ENCODE measurements at places on chromosomes 1 and 21.

GRCh38 chr1:204651843-204652421, 33.6 kb downstream of the LRRN2 start:
- no peak for DNase-seq

DNA sequence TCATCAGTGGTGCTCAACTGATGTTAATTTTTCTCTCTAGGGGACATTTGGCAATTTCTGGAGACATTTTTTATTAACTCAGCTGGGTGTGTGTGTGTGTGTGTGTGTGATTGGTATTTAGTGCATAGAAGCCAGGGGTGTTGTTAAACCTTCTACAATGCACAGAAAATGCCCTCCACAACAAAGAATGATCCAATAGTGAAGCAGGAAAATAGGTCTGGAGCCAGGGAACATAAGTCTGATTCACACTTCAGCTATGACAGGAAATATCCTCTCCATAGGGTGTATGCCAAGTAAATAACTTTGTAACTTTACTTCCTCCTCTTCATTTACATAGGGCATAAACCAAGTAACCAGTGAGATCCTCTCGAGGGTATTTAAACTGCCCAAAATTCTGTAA, 25.1 kb upstream of the TMEM61 start:
- DNase-seq, result peak; percentile 91

DNA sequence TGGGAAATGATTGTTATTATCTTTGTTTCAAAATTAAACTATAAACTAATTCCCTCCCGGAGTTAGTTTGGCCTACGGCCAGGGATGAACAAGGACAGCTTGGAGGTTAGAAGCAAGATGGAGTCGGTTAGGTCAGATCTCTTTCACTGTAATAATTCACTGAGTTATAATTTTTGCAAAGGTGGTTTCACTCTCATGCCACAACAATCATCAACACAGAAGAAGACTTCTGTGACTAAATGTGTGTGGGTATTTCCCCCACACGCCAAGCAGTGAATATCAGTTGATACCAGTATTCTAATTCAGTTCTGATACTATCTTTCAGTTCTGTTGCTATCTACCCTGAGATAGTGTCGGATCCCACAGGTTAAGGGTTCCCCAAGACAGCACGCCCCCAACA, 215.1 kb downstream of the S1PR1 start:
- DNase-seq, result no peak

DNA sequence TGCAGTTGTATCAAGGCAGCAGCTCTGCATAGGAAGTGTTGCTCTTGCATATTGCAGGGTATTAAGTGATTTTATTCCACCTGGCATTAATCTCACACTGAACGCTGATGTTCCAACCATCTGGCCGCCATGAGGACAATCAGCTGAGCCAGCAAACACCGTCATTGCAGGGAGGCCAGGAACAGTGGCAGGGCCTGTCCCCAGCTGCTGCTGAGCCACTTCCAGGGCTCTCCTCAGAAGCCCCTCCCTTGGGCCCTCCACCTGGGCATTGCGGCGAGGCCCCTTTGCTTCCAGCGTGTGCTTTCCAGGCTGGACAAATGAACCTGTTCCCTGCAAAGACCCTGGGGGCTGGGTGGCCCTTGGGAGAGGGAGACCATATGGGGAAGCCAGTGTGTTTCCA, 171.6 kb upstream of the C1orf174 start:
- no peak for DNase-seq

GRCh38 chr1:174989536-174990220, 10.1 kb upstream of the CACYBP start:
- no peak for DNase-seq

GRCh38 chr1:210773450-210773849, 360.5 kb downstream of the KCNH1 start:
- no peak for DNase-seq

DNA sequence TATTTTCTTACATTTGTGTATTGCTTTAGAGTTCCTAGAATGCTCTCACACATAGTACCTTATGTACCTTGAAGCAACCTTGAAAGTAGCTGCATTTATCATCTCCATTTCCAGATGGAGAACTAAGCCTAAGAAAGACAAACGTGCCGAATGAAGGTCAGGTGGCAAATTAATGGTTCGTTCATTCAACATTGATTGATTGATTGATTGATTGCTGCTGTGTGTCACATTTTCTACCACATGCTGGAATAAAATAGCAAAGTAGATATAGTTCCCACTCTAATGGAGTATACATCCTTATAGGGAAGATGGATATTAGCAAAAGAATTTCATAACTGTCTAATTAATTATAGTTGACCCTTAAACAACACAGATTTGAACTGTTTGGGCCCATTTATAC, 172.2 kb downstream of the SDCCAG8 start:
- DNase-seq, result no peak

- DNase-seq, result no peak
These were observed 33.5 kb downstream of the CYYR1 start for GRCh38 chr21:26539566-26539965.

GRCh38 chr1:66033781-66034180, 241.1 kb downstream of the PDE4B start:
- DNase-seq, result no peak

GRCh38 chr1:151196292-151196800, 2.0 kb upstream of the PIP5K1A start:
- DNase-seq, result peak; percentile 90

- DNase-seq, result no peak
These were observed 296.1 kb upstream of the SGIP1 start for GRCh38 chr1:66237722-66238479.

GRCh38 chr21:45590726-45591618, 48.7 kb upstream of the SLC19A1 start:
- peak; percentile 11 for DNase-seq

GRCh38 chr1:11874624-11875023, 15.9 kb upstream of the NPPB start:
- no peak for DNase-seq

- peak; percentile 57 for DNase-seq
These were observed 81.9 kb upstream of the PRRC2C start for GRCh38 chr1:171403393-171403792.

DNA sequence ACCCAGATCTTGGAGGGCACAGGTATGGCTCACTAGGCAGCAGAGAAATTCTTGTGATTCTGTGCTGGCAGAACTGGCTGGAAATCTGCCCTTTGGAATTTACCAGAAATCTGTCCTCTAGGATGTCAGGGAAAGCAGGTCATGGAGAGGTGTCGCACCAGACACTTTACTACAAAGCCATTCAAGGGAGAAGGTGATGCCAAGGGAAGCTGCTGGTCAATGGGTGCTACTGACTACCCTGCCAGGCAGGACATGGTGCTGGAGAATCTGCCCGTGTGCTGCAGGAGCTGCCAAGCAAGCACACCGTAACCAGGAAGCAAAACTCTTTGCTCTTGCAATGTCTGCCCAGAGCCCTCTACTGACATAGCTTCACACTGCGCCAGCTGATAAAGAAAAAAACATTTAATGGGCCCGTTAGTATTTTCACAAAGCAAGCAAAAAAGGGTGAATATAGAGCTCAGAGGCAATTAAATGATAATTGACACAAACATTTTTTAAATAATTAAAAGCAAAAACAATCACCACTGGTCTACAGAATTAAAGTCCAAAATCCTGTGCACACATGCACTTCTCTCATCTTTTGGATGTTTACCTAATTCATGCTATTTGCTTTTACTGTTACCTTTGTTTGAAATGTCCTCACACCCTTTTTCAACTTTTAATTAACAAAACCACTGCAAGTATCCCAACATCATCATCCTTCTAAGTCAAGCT, 7.2 kb upstream of the FBXO28 start:
- DNase-seq, result peak; percentile 38

DNA sequence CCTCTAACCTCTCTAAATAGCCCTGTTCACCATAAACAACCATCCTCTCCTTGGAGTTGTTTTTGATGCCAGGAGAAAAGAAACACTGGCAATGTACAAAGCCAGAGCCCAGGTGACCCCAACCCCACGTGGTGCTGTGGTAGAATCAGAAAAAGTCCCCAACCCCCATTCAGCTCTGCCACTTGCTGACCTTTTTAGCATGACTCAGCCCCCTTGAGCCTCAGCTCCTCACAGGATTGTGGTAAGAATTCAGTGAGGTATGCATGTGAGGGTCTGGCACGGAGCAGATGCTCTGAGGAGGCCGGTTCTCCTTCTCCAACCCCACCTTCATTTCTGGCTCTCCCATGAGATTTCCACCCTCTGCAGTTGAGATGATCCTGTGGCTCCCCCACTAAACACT, 11.1 kb upstream of the CHI3L1 start:
- DNase-seq, result peak; percentile 77

- DNase-seq, result peak; percentile 91
These were observed 2.8 kb upstream of the FAM131C start for GRCh38 chr1:16076031-16076864.

DNA sequence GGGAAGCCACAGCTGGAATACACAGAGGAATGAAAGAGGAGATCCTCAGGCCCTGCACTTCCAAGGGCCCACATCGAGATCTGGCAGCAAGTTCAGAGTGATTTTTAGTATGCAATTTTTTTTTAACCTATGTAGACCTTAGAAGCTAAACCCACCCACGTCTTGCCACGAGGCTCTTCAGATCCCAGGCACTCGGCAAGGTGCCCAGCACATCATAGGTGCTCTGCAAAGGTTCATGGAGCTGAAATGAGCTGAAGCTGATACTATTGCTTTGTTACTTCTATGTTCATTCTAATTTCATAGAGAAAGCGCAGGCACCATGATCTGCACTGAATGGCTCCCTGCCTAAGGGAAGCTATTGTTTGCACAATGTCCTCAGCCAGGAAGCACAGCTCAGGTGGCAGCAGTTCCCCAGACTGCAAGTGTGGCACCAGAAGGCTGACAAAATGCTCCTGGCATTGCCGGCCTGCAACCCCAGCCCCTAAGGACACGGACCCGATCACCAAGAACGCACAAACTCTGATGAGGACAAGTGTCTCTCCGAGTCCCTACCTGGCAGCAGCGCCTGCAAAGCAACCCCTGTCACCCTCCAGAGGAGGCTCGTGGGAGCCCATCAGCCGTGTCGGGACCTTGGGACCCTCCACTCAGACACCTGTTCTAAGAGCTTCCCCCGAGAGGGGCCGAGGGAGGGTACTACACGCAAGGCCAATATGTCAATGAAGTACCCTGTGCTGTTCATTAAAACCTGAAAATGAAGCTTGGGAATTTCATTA, 264.2 kb downstream of the NPHP4 start:
- DNase-seq, result no peak

GRCh38 chr1:101898137-101898536, 98.6 kb downstream of the OLFM3 start:
- DNase-seq, result no peak

DNA sequence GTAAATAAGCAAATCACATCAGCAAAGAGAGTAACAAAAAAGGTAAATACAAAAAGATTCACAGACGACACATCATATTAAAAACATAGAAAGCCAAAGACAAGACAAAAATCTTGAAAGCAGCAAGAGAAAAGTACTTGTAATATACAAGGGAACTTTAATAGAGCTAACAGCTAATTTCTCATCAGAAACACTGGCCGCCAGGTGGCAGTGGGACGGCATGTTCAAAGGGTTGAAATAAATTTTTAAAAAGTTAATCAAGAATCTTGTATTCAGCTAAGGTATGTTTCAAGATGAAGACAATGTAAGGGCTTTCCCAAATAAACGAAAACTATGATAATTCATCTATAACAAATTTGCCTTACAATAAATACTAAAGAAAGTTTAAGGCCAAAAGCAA, 358.1 kb downstream of the LRRIQ3 start:
- DNase-seq, result no peak

GRCh38 chr1:115929881-115930280, 46.4 kb upstream of the SLC22A15 start:
- DNase-seq, result peak; percentile 90

GRCh38 chr1:188642704-188643103, 1814.0 kb downstream of the PLA2G4A start:
- no peak for DNase-seq

DNA sequence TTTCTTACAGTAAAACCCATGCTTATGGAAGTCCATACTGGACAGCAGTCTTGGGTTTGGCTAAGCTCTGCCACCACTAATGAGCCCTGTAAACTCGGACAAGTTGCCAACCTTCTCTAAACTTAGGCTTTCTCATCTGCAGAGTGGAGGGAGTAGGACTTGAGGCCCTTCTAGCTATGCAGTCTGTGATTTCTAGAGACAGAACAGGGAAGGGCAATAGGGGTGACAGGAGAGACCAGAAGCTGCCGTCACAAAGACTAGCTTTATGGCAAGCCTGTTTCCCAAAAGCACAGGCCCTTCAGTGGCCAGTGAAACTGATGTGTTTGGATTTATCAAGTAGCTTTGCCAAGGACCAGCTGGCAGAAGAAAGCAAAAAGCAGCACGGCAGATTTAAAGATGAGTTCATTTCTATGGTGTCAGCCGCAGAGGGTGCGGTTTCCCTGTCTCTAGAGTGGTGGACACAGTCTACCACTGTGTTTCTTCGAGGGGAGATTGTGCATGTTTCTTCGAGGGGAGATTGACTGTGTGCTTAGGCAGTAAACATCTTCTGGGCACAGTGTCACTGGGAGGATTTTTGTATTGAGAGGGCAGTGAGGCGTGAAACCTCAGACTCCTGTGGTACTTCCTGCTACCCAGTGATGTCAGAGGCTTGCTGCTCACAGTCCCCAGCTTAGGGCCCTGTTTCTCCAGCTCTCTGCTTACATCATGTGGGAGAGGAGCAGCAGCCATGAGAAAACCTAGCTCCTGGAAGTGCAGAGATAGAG, 119.0 kb downstream of the ROR1 start:
- peak; percentile 81 for DNase-seq

- no peak for DNase-seq
These were observed 86.2 kb downstream of the TEX35 start for GRCh38 chr1:178599087-178599486.

- no peak for DNase-seq
These were observed 1.4 kb upstream of the DNAJC11 start for GRCh38 chr1:6703016-6703415.

DNA sequence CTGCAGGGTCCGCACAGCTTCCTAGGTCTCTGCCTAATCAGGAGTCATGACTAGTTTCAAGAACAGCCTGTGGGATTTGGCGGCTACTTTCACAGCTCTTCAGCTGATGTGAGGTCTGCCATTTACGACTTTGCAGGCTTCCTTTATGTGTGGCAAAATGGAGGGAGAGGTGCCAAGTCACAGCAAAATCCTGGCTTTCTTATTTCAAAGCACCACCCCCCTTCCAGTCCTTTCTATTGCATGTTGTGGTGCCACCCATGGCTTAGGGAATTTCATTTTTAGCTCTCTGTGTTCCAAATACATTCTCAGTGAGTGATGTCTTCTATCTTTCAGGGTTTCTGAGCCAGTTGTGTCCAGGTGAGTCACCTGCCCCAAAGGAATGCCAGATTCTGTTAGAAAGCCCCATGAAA, 75.1 kb upstream of the WLS start:
- DNase-seq, result no peak

GRCh38 chr1:89286549-89287180, 14.0 kb upstream of the GBP5 start:
- no peak for DNase-seq

DNA sequence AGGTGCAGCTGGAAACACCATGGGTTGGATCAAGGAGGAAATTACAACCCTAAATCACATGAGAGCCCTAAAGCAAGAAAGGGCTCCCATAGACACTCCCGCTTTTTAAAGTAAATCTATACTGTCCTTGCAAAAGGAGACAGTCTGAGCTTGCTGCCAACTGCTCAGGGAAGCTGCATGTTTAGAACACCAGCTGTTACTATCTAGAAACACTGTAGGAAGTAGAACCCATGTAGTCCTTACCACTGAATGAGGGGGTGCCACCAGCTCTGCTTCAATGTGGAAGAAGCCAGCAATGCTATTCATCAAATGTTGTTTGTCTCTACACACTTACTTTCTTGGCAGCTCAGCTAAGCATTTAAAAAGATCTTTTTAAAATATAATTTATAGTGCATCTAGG, 79.8 kb downstream of the PIGK start:
- no peak for DNase-seq

Measured in fibroblast of skin of scalp (primary cell).